Esophagus muscularis mucosa (tissue), 4 donors: ENCODE measurements at places on chromosomes 16 and 17. TPM values are rescaled to one million over a fixed set of nuclear protein-coding genes. Genes with fewer than 3 reads are reported as not detected.

MYH2 gene
- 0.34 TPM for total RNA-seq

KCNH4 gene
- 0.19 TPM for total RNA-seq

KRT32 gene
- total RNA-seq: not detected

TNFSF12 gene
- 136 TPM for total RNA-seq

TP53TG3B gene
- total RNA-seq: not detected

COQ9 gene
- total RNA-seq: 103 TPM

SLFN14 gene
- not detected for total RNA-seq

CCDC92B gene
- total RNA-seq: not detected

DNA sequence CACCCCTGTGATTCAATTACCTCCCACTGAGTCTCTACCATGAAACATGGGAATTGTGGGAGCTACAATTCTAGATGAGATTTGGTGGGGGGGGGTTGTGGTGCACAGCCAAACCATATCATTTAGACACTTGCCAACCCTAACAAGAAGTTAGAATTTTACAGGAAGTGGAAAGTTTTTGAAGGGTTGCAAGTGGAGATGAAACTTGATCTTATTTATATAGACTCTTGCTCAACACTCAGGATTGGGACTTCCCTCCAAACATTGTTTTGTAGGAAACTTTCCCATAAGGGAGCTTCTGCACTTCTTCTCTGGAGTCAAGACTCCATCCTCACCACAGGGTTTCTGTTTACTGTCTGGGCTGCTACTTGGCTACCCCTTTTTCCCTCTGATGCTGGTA, 266.7 kb upstream of the CDH11 start:
- H3K36me3 ChIP-seq: no peaks in the 10 kb centered on the region
- H3K27me3 ChIP-seq: no peaks in the 10 kb centered on the region
- H3K4me3 ChIP-seq: no peak overlapping the region
- no peak overlapping the region for H3K27ac ChIP-seq
- H3K4me1 ChIP-seq: no peaks in the 10 kb centered on the region
- no peak for DNase-seq

GRCh38 chr17:60468371-60468770, 46.1 kb downstream of the CHCT1 start:
- H3K36me3 ChIP-seq: peaks cover 29% of the 10 kb centered on the region
- peaks cover 40% of the 10 kb centered on the region for H3K4me1 ChIP-seq
- peak overlapping the region; percentile 54 for H3K27ac ChIP-seq
- H3K4me3 ChIP-seq: no peak overlapping the region

GRCh38 chr17:79301469-79301868, 226.8 kb downstream of the ENGASE start:
- DNase-seq: no peak
- H3K27me3 ChIP-seq: no peaks in the 10 kb centered on the region
- H3K4me1 ChIP-seq: peaks cover 14% of the 10 kb centered on the region
- no peak overlapping the region for H3K4me3 ChIP-seq
- no peak overlapping the region for H3K27ac ChIP-seq
- no peaks in the 10 kb centered on the region for H3K36me3 ChIP-seq

- DNase-seq: peak; percentile 57
- no peak overlapping the region for H3K27ac ChIP-seq
- H3K27me3 ChIP-seq: no peaks in the 10 kb centered on the region
- no peak overlapping the region for H3K4me3 ChIP-seq
- peaks cover 3% of the 10 kb centered on the region for H3K36me3 ChIP-seq
- no peaks in the 10 kb centered on the region for H3K4me1 ChIP-seq
These were observed 33.7 kb upstream of the MFSD6L start for GRCh38 chr17:8832711-8833352.

DNA sequence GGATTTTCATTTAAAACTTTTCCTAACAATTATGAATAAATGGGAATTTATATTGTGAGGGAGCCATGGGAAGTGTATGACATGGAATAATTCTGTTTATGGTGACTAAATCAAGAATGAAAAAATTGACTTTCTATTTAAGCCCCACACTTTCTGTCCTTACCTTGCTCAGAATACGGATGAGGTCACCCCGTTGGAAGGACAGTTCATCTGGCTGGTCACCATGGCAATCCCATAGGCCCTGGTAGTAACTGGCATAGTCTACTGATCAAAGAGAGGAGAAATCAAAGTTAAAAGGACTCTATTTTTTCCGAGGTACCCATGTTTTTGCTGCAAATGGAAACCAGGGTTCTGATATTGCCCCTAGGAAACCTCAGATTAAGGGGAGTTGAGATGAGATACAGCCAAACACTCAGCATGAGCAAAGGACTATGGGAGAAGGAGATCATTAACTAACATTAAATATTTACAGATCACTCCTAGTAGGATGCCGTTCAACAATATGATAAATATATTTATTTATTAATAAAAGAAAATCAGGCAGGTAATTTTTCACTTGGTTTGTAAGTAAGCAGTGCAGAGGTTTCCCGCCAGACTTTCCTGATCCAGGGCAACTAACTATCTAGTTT, 54.9 kb downstream of the SNX11 start:
- no peak overlapping the region for H3K27ac ChIP-seq
- H3K4me3 ChIP-seq: no peak overlapping the region
- peaks cover 17% of the 10 kb centered on the region for H3K27me3 ChIP-seq
- no peaks in the 10 kb centered on the region for H3K36me3 ChIP-seq
- no peak for DNase-seq

GRCh38 chr16:11099672-11100205, 155.4 kb downstream of the CLEC16A start:
- no peak overlapping the region for H3K4me3 ChIP-seq
- DNase-seq: no peak
- H3K36me3 ChIP-seq: no peaks in the 10 kb centered on the region
- H3K27me3 ChIP-seq: no peaks in the 10 kb centered on the region

- H3K36me3 ChIP-seq: peaks cover 23% of the 10 kb centered on the region
- no peak for DNase-seq
These were observed 2.7 kb downstream of the NUFIP2 start for GRCh38 chr17:29291163-29291752.

DNA sequence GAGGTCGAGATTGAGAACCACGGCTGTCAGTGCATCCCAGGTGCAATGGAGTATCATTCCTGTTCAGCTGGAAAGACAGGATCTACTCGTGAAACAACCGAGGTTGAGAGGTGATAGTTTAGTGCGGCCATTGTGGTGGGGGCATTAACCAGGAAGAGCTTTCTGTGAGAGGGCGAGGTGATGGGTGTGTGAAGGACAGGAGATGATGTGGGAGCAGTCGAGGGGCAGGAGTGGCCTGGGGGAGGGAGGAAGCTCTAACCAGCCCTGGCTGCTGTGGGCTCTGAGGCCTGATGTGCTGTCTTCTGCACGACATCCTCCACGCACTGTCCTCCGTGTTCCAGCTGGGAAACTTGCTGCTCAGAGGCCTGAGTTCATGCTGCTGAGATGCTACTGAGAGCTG, 22.0 kb downstream of the GOSR2 start:
- H3K27ac ChIP-seq: no peak overlapping the region
- no peak overlapping the region for H3K4me3 ChIP-seq
- no peak for DNase-seq
- no peaks in the 10 kb centered on the region for H3K27me3 ChIP-seq

DNA sequence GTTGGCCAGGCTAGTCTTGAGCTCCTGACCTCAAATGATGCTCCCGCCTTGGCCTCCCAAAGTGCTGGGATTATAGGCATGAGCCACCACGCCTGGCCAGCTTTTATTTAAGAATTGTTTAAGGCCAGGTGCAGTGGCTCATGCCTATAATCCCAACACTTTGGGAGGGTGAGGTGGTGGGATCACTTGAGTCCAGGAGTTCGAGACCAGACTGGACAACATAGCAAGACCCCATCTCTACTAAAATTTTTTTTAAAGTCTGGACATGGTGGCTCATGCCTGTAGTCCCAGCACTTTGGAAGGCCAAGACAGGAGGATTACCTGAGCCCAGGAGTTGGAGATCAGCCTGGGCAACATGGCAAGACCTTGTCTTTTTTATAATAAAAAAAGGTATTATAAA, 5.2 kb downstream of the PLXDC1 start:
- DNase-seq: no peak
- H3K27ac ChIP-seq: no peak overlapping the region
- no peaks in the 10 kb centered on the region for H3K36me3 ChIP-seq
- H3K27me3 ChIP-seq: no peaks in the 10 kb centered on the region

- H3K27me3 ChIP-seq: no peaks in the 10 kb centered on the region
- no peak overlapping the region for H3K27ac ChIP-seq
- H3K4me3 ChIP-seq: no peak overlapping the region
- H3K4me1 ChIP-seq: no peaks in the 10 kb centered on the region
These were observed 222.9 kb downstream of the CDH8 start for GRCh38 chr16:61813339-61813738.

GRCh38 chr16:64532117-64532516, 589.7 kb downstream of the CDH11 start:
- peak; percentile 45 for DNase-seq
- H3K36me3 ChIP-seq: no peaks in the 10 kb centered on the region
- no peak overlapping the region for H3K4me3 ChIP-seq
- H3K27ac ChIP-seq: no peak overlapping the region
- H3K27me3 ChIP-seq: no peaks in the 10 kb centered on the region

DNA sequence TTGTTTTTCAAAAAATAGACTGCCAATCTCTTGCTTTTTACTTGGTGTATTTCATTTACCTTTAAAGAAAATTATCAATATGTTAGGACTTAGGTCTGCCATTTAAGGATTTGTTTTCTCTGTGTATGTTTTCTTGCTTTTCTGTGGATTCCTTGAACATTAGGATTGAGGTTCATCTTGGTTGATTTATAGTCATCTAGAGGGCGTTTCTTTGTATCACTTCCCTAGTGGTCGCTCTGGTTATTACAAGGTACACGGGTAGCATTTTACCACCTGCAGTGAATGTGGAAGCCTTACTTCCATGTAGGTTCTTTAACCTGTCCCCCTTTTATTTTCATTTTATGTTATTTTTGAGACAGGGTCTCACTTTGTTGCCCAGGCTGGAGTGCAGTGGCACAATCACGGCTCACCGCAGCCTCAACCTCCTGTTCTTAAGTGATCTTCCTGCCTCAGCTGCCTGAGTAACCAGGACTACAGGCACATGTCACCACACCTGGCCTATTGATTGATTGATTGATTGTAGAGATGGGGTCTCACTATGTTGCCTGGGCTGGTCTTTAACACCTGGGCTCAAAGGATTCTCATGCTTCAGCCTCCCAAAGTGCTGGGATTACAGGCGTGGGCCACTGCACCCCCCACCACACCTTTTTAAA, 35.2 kb upstream of the CBX4 start:
- H3K36me3 ChIP-seq: no peaks in the 10 kb centered on the region
- H3K27me3 ChIP-seq: peaks cover 43% of the 10 kb centered on the region
- no peak overlapping the region for H3K27ac ChIP-seq

DNA sequence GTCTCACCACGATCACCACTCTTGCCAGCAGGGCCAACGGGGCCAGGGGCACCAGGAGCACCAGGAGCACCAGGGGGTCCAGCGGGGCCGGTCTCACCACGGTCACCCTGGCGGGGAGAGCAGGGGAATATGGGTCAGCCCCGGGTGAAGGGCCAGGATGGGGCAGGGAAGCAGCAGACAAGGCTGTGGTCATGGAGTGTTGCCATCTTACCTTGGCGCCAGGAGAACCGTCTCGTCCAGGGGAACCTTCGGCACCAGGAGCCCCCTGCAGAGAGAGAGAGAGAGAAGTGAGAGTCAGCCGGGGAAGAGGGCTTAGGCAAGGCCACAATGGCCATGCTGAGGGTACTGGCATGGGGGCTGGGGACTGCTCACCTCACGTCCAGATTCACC, 12.9 kb downstream of the COL1A1 start:
- DNase-seq: no peak
- peaks cover 84% of the 10 kb centered on the region for H3K36me3 ChIP-seq
- no peaks in the 10 kb centered on the region for H3K4me1 ChIP-seq
- H3K27me3 ChIP-seq: no peaks in the 10 kb centered on the region
- no peak overlapping the region for H3K27ac ChIP-seq
- no peak overlapping the region for H3K4me3 ChIP-seq

DNA sequence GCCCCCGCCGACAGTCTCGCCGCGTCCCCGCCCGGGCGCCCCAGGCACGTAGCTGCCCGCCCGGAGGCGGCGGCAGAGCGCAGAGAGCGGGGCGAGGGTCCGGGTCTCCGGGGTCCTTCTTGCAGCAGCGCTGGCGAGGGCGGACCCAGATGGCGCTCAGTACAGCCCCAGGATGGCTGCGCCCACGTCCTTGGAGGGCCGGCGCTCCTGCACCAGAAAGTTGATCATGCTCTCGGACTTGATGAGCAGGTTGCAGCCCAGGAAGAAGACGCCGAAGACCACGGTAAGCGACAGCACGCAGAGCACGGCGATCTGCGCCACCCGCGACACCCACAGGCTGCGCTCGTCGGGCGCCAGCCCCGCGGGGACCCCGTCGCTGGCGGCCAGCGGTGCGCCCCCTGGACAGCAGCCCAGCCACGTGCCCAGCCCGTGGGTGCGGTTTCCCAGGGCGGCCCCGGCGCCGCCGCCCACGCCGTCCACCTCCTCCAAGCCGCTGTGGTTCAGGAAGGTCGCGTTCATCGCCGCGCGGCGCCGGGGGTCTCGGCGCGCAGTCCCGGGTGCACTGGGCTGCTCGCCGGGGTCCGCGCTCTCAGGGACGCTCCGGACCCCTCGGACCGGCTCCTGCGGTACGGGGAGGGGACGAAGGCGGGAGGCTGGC, 435 bp downstream of the RPRML start:
- peak overlapping the region; percentile 60 for H3K4me3 ChIP-seq
- DNase-seq: no peak
- no peaks in the 10 kb centered on the region for H3K36me3 ChIP-seq
- peaks cover 22% of the 10 kb centered on the region for H3K4me1 ChIP-seq
- peaks cover 18% of the 10 kb centered on the region for H3K27me3 ChIP-seq

DNA sequence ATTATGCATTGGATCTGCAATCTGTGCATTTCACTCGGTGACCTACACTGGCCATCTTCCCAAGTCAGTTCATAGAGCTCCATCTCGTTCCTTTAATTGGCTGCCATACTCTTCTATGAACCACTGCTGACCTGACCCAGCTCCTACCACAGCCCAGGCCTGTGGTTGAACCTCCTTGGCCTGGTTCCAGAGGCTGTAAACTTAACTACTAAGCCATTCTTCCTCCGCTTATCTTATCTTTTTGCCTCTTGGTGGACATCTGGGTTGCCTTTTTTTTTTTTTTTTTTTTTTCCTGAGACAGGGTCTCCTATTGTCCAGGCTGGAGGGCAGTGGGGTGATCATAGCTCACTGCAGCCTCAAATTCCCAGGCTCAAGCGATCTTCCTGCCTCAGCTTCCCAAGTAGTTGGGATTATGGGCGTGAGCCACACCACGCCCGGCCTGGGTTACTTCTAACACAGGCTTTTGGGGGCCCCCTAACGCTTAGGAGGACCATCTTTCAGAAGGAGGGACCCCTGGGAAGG, 18.3 kb downstream of the COQ7 start:
- no peak overlapping the region for H3K27ac ChIP-seq
- peak overlapping the region; percentile 52 for H3K4me3 ChIP-seq
- H3K36me3 ChIP-seq: peaks cover 15% of the 10 kb centered on the region
- DNase-seq: no peak
- H3K27me3 ChIP-seq: no peaks in the 10 kb centered on the region

DNA sequence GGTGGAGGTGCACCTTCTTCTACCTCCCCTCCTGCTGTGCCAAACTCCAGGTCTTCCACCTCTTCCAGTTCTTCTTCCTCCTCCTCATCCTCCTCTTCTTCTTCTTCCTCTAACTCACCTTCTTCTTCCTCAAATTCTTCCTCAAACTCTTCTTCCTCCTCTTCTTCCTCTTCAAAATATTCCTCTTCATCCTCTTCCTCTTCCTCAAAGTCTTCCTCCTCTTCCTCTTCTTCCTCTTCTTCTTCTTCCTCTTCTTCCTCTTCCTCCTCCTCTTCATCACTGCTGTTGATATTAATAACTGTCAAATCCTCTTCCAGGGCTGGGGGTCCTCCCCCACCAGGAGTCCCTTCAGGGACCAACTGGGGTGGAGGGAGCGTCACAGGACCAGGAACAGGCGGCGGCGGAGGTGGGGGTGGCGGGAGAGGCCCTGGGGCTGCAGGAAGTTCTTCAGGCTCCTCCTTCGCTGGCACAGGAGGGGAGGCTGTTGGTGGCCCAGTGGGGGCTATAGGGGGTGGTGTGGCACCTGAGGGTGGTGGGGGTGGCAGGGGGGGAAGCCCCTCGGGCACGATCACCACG, 30.7 kb upstream of the ALOX15 start:
- H3K4me3 ChIP-seq: no peak overlapping the region
- no peak overlapping the region for H3K27ac ChIP-seq
- no peaks in the 10 kb centered on the region for H3K27me3 ChIP-seq
- no peaks in the 10 kb centered on the region for H3K4me1 ChIP-seq
